ENCODE measurements at places on chromosomes 7 and 10.

- no peak overlapping the region for H3K4me3 ChIP-seq
- H3K4me1 ChIP-seq = no peaks in the 10 kb centered on the region
- H3K27me3 ChIP-seq = no peaks in the 10 kb centered on the region
- H3K27ac ChIP-seq = no peak overlapping the region
- peaks cover 71% of the 10 kb centered on the region for H3K36me3 ChIP-seq
- DNase-seq = no peak
These were observed 10.5 kb downstream of the ZNF282 start for GRCh38 chr7:149205690-149206381.

GRCh38 chr7:74474271-74474865 is 20.7 kb downstream of the GTF2IRD1 start:
- no peak overlapping the region for H3K4me3 ChIP-seq
- no peak overlapping the region for H3K27ac ChIP-seq
- DNase-seq = peak; percentile 34
- peaks cover 27% of the 10 kb centered on the region for H3K4me1 ChIP-seq
- no peaks in the 10 kb centered on the region for H3K27me3 ChIP-seq
- no peaks in the 10 kb centered on the region for H3K36me3 ChIP-seq

- no peaks in the 10 kb centered on the region for H3K36me3 ChIP-seq
- H3K4me3 ChIP-seq = no peak overlapping the region
- H3K27me3 ChIP-seq = no peaks in the 10 kb centered on the region
- no peaks in the 10 kb centered on the region for H3K4me1 ChIP-seq
These were observed 78.5 kb downstream of the APBB1IP start for GRCh38 chr10:26516540-26517101.

DNA sequence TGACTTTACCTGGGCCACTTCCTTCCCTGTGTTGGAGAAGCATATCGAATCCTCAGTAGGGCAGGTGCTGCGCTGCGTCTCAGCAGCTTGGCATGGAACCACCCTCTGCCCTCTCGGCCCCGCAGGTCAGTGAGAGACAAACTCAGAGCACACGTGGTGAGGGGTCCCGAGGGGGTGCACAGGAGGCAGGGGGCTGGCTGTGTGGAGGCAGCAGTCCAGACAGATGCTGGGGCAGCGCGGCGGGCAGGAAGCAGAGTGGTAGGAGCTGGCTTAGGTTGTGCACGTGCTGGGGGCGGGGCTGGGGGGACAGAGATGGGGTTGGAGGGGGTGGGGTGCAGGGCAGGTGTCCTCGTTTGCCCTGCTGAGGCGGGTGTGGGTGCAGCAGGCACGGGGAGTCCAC is 33.1 kb downstream of the NUB1 start:
- no peaks in the 10 kb centered on the region for H3K27me3 ChIP-seq
- H3K4me1 ChIP-seq = no peaks in the 10 kb centered on the region
- H3K36me3 ChIP-seq = peaks cover 46% of the 10 kb centered on the region
- no peak for DNase-seq

- peaks cover 9% of the 10 kb centered on the region for H3K4me1 ChIP-seq
- no peaks in the 10 kb centered on the region for H3K36me3 ChIP-seq
- H3K4me3 ChIP-seq = no peak overlapping the region
- DNase-seq = peak; percentile 72
- no peaks in the 10 kb centered on the region for H3K27me3 ChIP-seq
These were observed 233.1 kb upstream of the TCF7L2 start for GRCh38 chr10:112716924-112717413.

Data from IMR-90 (cell line).